Stimulated activated CD4-positive, alpha-beta T cell treated with anti-CD3 and anti-CD28 coated beads, Interleukin-15, amount 100 ng/mL, for 24 hours (primary cell): ENCODE measurements at places on chromosomes 6 and 20.

GRCh38 chr6:95569560-95569959 is 7.8 kb upstream of the MANEA start:
- no peak for DNase-seq

DNA sequence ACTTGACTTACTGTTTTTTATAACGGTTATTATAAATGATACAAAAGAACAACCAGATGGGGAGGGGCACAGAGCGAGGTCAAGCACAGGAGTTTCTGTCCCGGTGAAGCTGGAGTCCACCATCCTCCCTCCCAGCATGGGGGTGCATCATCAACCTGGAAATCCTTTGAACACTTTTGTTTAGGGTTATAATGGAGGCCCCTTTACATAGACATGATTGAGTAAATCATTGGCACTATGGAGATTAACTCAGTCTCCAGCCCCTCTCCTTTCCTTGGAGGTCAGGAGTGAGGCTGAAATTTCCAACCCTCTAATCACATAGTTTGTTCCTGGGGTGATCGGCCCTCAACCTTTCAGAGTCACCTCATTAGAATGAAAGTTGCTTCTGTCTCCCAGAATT is 71.8 kb upstream of the ANKEF1 start:
- no peak for DNase-seq

- no peak for DNase-seq
Measured at GRCh38 chr6:15985379-15985959, 143.4 kb upstream of the MYLIP start.

DNA sequence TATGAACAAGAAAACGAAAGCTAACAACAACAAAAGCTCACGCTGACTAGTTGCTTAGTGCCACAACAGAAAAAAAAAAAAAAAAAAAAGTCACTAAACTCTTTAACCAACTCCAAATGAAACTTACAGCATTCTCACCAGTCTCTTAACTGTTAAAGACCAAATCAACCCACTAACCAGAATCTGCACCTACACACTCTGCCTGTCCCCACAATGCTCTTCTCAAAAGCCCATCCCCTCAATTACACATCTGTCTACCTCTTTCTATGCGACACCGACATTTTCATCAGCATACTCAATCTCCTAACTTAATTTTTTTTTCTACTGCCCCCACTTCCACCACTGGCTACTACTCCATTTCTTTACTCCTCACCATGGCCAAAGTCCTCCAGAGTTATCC is 34.3 kb downstream of the NOL7 start:
- no peak for DNase-seq

DNA sequence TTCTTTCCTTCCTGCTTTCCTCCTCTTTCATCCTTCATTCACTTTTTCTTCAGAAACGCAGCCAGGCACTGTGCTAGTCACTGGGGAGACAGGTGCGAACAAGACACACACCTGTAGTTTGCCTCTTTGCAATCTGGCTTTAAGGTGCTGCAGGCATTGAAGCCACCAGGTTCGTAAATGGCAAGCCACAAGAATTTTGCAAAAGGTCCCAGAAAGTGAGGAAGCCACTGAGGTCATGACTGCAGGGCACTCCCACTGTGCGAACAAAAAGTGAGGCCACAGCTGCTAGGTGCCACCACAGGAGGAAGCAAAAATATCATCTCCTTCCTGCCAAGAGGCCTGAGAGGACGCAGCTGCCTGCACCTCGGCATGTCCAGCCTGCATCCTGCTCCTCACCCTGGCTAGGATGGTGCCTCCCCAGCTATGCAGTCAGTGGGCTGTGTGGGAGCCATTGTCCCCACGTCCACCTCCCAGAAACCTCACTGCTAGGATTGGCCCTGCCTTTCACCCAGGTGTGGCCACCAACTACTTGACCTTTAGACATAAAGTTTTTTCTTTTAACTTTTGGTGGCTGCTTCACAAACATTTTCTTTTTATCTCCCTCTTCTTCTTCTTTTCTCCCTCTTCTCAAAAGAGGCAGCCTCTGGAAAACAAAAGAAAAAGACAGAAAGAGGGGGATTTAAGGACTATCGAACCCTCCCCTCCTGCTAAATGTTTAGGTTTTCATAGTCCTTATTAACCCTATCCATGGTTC is 230.8 kb downstream of the BCAS1 start:
- peak; percentile 41 for DNase-seq

- no peak for DNase-seq
Measured at GRCh38 chr20:38581013-38581412, at the start of gene ADIG. ADIG (plus strand) TSS chr20:38581197; CDS start chr20:38581251, 54 bp downstream.

- no peak for DNase-seq
Measured at GRCh38 chr20:17226410-17227218, at the start of gene PCSK2. PCSK2 (plus strand) TSS chr20:17227040; CDS start chr20:17227306, 266 bp downstream.

- DNase-seq, result peak; percentile 80
Measured at GRCh38 chr6:31399589-31400466, 3.6 kb upstream of the MICA start.

DNA sequence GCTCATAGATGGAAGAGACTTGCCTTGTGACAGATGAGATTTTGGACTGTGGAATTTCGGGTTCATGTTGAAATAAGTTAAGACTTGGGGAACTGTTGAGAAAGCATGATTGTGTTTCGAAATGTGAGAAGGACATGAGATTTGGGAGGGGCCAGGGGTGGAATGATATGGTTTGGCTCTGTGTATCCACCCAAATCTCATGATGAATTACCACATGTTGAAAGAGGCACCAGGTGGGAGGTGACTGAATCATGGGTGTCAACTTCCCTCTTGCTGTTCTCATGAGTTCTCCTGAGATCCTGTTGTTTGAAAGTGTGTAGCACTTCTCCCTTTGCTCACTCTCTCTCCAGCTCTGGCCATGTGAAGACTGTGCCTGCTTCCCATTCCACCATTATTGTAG is 17.9 kb downstream of the AHI1 start:
- DNase-seq, result no peak
